ENCODE measurements at places on chromosomes 11 and 22. TPM values are rescaled to one million over a fixed set of nuclear protein-coding genes. Genes with fewer than 3 reads are reported as not detected.

DNA sequence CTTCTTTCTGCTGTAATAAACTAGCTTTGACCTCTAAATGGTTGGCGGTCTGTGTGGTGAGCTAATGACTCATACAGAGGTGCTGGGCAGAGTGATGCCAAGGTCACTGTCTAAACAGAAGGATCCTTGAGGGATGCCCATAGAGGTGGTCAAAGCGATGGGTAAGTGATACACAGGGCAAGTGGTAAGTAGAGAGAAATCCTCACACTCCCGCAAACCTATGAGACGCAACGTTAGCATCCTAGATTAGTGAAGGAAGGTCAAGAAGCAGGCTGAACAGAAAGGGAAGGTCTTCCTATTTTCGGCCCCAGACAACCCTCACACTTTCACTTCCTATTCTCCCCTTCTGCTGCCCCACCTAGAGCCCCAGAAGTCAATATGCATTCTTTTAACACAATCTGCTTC is 65.6 kb upstream of the SESN3 start:
- H3K27ac ChIP-seq: peak overlapping the region; percentile 48
- no peaks in the 10 kb centered on the region for H3K36me3 ChIP-seq

Gene FAR1
- 59.5 TPM for total RNA-seq

GRCh38 chr11:102138223-102138622 is 28.0 kb downstream of the YAP1 start:
- H3K4me3 ChIP-seq: no peak overlapping the region
- no peaks in the 10 kb centered on the region for H3K27me3 ChIP-seq
- no peak for DNase-seq
- H3K27ac ChIP-seq: no peak overlapping the region
- H3K4me1 ChIP-seq: no peaks in the 10 kb centered on the region

DNA sequence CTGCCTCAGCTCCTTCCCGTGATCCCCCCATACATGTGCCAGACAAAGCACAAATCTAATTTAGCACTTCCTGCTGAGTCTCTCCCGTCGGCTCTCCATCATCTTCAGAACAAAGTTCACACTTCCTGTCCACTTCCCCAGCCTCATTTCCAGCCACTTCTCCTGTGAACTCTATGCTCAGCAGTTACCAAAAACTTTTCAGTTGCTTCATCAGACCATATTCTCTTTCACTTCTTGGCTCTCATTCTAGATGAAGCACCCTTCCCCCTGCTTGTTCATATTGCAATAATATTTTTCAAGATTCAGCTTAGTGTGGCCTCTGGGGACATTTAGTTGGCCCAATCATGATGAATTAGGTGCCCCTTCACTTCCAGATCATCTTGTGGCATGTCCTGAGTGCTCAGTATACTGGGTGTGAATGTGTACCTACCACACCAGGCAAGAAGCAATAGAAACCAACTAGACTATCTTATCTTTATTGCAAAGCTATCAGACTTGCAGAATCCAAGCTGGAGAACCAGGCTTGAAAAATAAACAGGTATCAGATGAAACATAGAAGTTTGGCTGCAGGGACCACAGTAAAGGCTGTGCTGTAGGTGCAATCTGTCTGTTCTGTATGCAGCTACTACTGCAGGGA is 115.8 kb downstream of the NXPE2 start:
- H3K27me3 ChIP-seq: peaks cover 2% of the 10 kb centered on the region
- H3K4me3 ChIP-seq: no peak overlapping the region
- H3K36me3 ChIP-seq: no peaks in the 10 kb centered on the region
- no peaks in the 10 kb centered on the region for H3K4me1 ChIP-seq

Gene CRY2
- total RNA-seq: 124 TPM

DNA sequence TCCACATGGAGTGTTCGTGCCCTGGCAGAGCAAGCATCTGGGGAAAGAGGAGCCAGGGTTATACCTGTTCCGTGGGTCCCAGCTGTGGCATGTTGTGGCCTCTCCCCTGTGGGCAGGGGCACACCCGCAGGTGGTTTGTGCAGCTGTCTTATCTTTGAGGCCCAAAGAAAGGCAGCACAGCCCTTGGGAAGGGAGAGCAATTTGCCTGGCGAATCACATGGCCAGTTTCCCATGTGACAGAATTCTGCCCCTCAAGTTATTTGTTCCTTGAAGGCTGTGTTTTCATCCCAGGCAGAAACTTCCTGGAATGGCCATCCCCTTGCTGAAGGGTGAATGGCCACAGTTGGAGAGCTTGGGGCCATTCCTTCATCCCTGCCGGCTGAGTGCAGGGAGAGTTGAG is 16.4 kb upstream of the COX8A start:
- H3K4me1 ChIP-seq: peaks cover 54% of the 10 kb centered on the region
- no peak overlapping the region for H3K27ac ChIP-seq
- no peak for DNase-seq
- no peaks in the 10 kb centered on the region for H3K27me3 ChIP-seq

DNA sequence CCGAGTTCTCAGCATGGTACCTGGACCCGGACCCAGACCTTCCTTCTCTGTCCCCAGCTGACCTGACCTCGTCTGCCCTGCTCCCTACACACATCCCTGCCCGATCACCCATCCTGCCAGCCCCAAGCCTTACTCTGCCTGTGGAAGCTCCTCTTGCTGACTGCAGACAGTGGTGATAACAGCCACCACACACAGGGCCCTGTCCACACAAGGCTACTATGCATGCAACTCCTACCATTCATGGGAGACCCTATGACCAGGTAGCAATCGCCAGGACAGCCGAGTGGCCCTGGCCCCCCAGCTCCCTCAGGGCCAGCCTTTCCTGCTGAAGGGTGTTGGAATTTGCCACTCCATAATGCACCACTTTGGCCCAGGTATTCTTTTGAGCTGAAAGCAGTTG is 233.6 kb downstream of the BRD1 start:
- no peaks in the 10 kb centered on the region for H3K4me1 ChIP-seq
- no peak overlapping the region for H3K27ac ChIP-seq
- no peaks in the 10 kb centered on the region for H3K27me3 ChIP-seq
- no peak overlapping the region for H3K4me3 ChIP-seq
- no peak for DNase-seq

GRCh38 chr22:41517172-41518047 is 26.9 kb downstream of the POLR3H start:
- H3K27ac ChIP-seq: no peak overlapping the region
- DNase-seq: peak; percentile 59
- H3K36me3 ChIP-seq: peaks cover 50% of the 10 kb centered on the region
- no peaks in the 10 kb centered on the region for H3K27me3 ChIP-seq
- no peak overlapping the region for H3K4me3 ChIP-seq

DNA sequence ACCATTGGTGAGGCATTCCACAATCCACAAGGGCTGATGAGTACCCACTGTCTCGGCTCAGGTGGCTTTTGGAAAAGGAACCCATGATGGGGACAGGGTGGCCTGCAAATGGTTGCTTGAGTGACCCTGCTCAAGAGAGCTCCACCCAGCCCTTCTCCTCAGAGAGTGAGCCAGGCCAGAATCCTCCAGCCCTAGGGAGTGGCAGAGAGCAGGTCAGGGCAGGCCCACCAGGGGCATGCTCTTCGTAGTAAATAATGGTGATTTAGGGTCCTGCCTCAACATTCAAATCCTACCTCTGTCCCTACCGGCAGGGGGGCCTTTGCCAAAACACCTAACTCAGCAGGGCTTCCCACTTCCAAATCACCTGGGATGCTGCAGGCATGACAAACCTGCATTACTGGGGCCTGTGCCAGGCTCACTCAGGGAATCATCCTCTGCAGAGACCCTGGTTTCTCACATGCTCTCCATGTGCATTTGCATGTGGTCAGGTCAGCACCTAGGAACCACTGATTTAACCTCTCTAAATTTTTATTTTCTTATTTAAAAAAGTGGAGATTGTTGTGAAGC is 17.3 kb upstream of the TP53I11 start:
- H3K4me3 ChIP-seq: no peak overlapping the region
- H3K27me3 ChIP-seq: no peaks in the 10 kb centered on the region
- no peak for DNase-seq
- H3K27ac ChIP-seq: no peak overlapping the region

DNA sequence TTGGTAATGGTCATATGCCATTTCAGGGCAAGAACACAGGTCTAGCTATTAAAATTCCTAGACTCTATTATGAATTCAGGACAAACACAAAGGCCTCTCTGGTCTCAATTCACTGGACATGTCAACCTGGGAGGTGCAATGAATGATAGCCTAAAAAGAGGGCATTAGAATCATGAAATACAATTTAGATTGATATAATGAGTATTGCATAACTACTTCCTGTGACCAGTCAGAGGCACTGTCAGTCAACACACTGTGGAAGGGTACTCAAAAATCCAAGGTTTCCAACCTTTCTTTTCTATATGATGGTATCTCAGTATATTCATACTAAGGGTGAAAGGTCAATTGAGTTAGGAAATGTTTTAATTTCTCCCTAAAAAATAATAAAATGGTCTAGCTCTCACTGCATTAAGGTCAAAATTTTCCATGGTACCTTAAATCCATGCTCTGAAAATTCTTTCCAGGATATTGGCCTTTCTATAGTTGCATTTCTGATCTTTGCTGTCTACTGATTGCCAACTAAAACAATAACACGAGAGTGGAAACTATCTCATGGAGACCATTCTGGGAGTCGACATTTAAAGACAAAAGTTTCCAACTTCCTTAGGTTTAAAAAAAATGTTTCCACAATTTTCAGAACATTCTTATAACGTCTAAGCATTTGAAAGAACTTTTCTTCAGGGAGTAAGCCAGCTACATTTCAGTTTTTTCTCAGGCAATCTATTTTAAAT is 81.7 kb upstream of the APOA1 start:
- H3K36me3 ChIP-seq: peaks cover 8% of the 10 kb centered on the region
- H3K4me3 ChIP-seq: no peak overlapping the region
- no peaks in the 10 kb centered on the region for H3K27me3 ChIP-seq
- H3K27ac ChIP-seq: no peak overlapping the region
- H3K4me1 ChIP-seq: peaks cover 3% of the 10 kb centered on the region

DNA sequence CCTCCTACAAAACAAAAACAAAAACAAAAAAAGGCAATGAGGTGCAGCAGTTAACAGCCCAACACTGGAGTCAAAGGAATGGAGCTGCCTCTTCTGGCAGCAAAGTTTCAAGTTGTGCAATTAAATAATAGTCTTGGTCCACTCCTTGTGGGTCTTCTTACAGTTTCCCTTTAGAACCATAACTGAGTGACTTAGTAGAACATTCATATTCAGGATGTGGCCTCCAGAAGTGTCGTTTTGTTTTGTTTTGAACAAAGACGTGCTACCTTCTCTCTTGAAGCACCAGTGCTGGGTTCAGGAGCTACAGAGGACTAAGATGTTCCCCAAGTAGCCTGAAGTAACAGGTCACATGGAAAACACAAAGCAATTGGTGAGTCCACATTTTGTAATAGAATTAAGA is 2.0 kb upstream of the JAML start:
- no peak overlapping the region for H3K4me3 ChIP-seq
- H3K27me3 ChIP-seq: no peaks in the 10 kb centered on the region
- peak overlapping the region; percentile 70 for H3K27ac ChIP-seq
- peaks cover under 1% of the 10 kb centered on the region for H3K36me3 ChIP-seq
- peaks cover 62% of the 10 kb centered on the region for H3K4me1 ChIP-seq

- no peaks in the 10 kb centered on the region for H3K27me3 ChIP-seq
- H3K36me3 ChIP-seq: no peaks in the 10 kb centered on the region
- no peak overlapping the region for H3K27ac ChIP-seq
- no peak overlapping the region for H3K4me3 ChIP-seq
Observed at GRCh38 chr11:134363592-134363991, 31.8 kb downstream of the GLB1L2 start.

DNA sequence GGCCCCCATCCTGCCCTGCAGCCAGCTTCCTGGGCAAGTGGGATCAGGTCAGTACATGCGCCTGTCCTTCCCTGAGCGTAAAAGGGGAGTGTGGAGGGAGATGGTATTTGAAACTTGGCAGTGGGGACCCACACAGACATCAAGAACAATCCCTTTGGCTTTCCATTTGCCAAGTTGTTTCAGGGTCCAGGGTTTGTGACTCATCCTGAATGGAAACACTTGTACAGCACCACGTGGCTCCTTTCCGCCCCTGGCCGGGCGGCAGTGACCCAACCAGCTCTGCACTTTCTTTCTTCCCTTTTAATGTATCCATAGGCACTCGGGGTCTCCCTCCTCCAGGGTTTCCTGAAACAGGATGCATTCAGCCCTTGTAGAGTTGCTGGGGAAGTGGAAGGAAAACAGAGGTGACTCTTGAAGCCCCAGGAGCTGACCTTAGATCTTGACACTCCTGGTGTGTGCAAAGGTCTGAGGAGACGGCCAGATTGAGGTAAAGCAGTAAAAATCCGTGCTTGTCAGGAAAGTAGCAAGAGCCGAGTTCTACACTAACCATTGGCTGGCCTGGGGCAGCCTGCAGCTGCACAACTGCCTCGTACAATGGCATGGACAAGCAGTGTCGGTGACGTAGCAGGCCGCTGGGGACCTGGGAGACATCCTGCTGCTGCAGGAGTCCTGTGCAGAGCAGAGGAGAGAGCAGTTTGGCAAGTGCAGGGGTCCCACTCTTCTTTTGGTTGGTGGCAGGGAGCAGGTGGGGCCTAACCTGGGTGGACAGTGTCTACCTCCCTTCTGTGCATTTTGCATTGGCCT is 189.8 kb downstream of the SNX19 start:
- no peak overlapping the region for H3K27ac ChIP-seq
- DNase-seq: no peak
- H3K27me3 ChIP-seq: no peaks in the 10 kb centered on the region
- no peaks in the 10 kb centered on the region for H3K4me1 ChIP-seq
- no peak overlapping the region for H3K4me3 ChIP-seq

Gene CHRDL2
- total RNA-seq: not detected

DNA sequence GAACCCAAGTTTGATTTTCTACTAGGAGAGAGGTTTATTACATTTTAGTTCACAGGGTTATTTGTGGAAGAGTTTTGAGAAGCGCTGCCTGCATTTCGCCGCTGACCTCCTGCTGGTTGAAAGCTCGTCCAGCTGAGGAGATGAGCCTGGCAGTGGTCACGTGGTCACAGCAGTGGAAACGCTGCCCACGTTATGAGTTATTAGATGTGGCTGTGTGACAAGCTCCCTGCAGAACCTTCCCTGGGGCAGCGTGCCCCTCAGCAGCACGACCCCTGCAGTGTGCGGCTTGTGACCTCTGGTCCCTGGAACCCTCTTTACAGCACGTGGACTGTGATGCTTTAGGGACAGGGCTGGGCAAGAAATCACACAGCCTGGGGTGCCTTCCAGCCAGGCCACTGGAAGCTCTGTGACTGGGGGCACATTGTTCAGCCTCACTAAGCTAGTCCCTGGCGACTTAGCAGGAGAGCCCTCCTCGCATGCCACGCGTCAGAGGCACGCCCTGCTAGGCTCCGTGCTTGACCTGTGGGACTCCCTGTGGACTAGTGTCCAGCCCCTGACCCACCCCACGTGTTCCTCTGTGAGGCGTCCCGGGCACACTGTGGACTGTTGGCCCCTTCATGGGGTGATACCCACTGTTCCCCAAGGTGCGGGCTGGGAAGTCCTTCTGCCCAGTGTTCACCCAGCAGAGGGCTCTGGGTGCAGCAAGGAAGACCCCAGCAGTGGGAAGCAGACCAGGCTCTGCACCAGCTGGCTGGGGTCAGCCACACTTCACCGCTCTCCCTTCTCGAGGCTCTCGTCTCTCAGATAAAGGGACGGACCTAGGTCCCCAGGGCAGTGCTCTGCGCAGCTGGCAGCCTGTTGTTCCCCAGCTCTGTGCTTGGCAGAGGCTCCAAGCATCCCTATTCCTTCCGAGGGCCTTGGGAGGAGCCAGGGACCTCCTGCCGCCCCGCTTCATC is 349.5 kb downstream of the TBC1D22A start:
- H3K36me3 ChIP-seq: peaks cover 18% of the 10 kb centered on the region
- no peak for DNase-seq
- H3K4me3 ChIP-seq: no peak overlapping the region

Gene GAL3ST3
- not detected for total RNA-seq

- H3K27me3 ChIP-seq: no peaks in the 10 kb centered on the region
- no peaks in the 10 kb centered on the region for H3K4me1 ChIP-seq
- no peak overlapping the region for H3K27ac ChIP-seq
- no peaks in the 10 kb centered on the region for H3K36me3 ChIP-seq
- no peak overlapping the region for H3K4me3 ChIP-seq
- no peak for DNase-seq
Observed at GRCh38 chr22:48434156-48434867, 1393.4 kb downstream of the BRD1 start.

Gene MMP3
- not detected for total RNA-seq

Data from natural killer cell (primary cell).